Activated CD8-positive, alpha-beta memory T cell treated with anti-CD3 and anti-CD28 coated beads for 1 hour (primary cell): ENCODE measurements at places on chromosomes 5 and 9.

DNA sequence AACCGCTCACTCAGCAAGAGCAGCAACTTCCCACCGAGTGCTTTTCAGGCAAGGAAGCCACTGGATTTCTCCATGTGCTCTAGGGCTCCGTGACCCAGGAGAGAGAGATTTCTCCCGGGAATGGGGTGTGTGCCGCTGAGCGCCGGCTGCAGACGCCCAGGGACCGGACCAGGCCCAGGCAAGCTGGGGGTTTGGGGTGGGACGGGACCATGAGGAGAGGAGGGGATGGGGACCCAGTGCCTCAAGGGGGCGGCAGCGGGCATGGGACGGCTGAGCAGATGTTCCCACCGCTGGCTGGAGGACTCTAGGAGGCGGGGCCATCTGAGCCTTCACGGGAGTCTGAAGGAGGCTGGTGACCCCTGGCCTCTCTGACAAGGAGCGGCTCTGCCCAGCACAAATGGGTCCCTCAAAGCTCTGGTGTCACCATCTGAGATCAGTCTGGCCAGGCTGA is 8.5 kb downstream of the LCN9 start:
- DNase-seq: no peak

DNA sequence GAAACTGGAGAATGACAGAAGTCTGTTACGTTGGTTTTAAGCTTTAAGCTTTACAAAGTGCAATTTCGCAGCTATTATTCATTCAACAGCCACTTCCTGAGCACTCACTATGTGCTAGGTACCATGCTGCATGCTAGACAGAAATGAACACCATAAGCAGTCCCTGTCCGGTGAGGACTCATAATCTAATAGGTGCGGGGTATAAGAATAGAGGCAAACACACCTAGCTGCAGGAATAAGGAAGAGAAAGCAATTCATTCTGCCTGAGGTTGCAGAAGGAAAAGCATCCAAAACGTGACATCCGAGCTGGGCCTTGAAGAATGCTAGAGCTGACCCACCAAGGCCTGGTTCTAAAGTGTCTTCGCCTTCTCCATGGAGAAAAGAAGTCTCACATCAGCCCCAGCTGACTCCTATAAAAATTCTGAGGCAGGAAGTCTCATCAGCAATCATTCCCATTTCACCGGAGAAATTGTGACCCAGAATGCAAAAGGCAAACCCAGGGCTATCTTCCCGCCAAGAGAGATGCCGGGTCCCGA is 542 bp downstream of the FKBP15 start:
- DNase-seq: no peak

DNA sequence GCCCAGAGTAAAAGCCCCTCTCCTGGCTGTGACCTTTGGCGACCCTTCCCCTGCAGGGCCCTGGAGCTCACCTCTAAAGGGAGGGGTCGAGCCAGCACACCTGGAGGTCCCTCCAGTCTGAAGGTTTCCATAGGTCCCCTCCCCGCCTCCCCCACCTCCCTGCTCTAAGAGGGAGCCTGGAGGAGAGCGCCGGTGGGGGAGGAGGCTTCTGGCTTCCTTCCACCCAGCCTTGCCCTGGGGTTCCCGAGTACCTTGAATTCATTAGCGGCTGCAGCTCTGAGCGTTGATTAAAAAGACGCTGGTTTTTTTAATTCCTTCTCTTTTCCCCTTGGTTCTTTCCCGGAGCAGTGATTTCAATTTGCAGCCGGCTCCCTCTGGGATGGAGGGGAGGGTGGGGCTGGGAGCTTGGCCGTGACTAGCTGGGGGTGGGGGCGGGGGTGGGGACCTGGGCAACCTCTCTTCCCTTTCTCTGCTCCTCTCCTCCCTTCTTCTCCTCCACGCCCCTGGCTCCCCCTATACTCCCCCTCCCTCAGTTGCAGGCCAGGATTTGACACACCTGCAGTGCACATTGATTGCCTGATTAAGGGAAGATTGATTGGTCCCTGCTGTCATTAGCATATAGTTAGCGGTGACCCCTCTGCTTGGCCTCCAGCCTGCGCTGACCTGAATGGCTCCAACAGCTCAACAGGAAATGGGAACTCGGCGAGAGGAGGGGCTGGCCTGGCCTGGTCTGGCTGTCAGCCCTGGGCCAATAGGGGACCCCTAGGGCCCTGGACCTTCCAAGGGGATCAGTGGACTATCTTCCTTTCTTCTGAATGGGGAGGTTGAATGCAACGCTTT is 67.5 kb upstream of the RAPGEF1 start:
- no peak for DNase-seq

DNA sequence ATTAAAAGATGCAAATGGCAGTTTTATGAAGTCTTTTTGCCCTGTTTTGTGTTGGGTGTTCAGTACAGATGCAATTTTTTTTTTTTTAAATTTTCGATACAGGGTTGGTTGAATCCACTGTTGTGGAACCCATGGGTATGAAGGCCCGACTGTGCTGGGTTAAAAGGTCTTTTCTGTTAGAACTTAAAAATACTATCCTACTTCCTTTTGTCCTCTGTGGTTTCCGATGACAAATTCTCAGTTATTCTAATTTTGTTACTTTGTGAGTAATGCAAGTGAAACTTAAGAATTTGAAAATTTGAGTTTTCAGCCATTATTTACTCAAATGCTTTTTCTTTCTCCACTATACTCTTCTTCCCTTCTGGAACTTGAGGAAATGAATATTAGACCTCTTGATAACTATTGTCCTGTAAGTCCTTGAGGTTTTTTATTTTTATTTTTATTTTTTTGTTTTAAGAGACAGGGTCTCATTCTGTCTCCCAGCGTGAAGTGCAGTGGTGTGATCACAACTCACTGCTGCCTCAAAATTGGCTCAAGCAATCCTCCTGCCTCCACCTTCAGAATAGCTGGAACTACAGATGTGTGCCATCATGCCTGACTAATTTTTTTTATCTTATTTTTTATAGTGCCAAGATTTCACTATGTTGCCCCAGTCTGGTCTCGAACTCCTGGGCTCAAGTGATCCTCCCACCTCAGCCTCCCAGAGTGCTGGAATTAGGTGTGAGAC is 67.5 kb downstream of the ZCCHC7 start:
- no peak for DNase-seq

DNA sequence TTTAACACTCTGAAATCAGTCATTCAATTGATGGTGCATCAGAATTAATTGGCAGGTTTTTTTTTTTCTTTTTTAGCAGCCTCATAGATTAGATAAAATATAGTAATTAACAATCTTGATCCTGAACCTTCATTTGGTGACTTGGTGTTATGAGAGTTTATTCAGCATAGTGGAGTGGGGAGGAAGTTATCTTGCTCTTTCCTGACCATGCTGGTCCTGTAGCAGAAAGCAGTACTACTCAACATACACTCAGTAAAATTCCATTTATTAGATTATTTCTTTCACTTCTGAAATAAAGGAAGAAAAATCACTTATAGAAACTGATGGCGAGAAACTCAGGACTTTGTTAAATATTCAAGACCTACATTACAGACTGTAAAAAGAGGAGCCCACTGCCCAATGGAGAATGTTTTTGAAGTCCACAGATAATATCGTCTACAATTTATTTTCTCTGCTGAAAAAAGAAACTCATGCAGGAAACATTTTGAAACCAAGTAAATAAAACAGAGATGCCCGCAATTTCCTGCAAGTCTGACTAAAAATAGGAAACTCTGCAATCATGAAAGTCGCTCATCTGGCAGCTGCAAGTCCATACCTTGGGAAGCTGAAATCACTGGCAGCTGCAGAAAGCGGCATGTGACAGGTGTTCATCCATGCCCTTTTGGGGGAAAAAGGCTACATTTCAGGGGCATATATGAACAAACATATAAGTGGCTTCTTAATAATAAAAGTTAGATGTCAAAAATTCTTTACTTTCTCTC is 233.2 kb upstream of the RFX3 start:
- DNase-seq: no peak

- no peak for DNase-seq
These were observed 526.0 kb upstream of the TRPC7 start for GRCh38 chr5:136891175-136891972.

- no peak for DNase-seq
These were observed 13.5 kb upstream of the DRD1 start for GRCh38 chr5:175457466-175457865.

- no peak for DNase-seq
These were observed 404.7 kb downstream of the TLE4 start for GRCh38 chr9:79976257-79977073.

DNA sequence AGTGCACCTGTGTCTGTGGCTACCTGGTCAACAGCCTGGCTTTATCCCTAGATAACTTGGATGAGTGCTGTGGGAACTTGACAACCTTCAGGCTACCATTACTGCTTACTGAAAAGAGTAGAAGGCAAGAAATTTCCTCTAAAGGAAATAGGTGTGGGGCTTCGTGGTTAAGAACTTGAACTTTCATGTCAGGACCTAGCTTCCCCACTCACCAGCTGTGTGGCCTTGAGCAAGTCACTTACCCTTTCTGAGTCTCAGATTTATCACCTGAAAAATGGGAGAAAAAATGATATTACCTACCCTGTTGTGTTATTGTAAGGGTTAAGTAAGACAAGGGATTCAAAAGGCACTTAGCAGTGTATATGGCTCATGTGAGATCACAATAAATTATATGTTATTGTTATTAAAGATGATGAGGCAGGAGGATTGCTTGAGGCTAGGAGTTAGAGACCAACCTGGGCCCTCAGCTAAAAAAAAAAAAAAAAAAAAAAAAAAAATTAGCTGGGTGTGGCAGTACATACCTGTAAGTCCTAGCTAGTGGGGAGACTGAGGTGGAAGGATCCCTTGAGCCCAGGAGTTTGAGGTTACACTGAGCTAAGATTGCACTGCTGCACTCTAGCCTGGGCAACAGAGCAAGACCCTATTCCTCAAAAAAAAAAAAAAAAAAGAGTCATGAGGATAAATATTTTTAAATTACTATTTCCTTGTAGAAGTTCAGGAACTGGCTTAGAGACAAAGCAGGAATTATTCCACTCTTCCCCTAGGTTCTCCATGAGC is 97.0 kb upstream of the SPRY4 start:
- DNase-seq: no peak

- DNase-seq: no peak
These were observed 41.9 kb upstream of the ACTBL2 start for GRCh38 chr5:57524348-57525060.

DNA sequence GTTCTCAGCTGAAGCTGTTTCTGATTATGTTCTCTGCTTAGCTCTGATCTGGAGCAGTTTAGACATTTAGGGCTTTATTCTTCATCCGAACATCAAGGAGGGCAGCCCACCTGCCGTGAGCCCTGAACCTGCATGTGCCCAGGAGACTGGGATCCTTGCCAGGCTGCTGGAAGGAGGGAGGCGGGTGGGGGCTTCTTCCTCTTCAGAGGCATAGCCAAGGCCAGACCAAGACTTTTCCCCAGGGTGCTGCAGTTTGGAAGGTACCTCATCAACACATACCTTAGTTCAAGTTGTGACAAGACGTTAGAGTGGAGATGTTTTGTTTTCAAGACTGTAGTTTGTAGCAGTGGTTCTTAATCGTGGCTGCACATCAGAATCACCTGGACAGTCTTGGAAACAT is 64.9 kb downstream of the RALGPS1 start:
- no peak for DNase-seq

DNA sequence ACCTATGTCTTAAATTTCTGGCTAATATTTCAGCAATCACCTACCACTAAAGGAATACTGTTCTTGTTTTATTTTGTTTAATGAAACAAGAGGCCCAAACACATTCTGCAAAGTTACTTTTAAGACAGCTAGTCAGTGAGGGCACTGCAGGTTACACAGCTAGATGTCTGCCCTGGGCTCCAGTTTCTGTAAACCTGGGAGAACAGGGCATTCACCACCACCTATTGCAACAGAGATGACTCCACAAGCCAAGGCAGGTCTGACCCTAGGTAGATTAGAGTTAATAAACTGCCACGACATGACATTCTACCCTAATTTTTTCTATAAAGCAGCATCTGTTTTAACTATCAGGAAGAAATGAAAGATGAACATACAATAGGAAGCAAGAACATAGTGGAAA is 90.8 kb downstream of the SLF1 start:
- DNase-seq: no peak

DNA sequence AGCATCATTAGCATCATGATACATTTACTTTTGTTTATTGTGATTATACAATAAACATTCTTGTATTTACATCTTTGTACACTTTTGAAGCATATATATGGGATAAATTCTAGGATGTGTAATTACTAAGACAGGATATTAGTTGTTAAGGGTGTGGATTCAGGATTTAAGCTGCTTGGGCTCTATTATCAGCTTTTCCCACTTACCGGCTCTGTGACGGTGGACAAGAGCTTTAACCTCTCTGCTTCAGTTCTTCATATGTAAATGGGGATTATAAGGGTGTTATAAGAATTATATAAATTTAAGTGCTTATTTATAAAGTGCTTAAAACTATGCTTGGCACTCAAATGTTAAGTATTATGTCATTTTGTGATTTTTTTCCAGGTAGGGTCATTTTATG is 131.1 kb downstream of the FER start:
- no peak for DNase-seq

- no peak for DNase-seq
These were observed 357.0 kb downstream of the GADD45G start for GRCh38 chr9:89961616-89962341.

DNA sequence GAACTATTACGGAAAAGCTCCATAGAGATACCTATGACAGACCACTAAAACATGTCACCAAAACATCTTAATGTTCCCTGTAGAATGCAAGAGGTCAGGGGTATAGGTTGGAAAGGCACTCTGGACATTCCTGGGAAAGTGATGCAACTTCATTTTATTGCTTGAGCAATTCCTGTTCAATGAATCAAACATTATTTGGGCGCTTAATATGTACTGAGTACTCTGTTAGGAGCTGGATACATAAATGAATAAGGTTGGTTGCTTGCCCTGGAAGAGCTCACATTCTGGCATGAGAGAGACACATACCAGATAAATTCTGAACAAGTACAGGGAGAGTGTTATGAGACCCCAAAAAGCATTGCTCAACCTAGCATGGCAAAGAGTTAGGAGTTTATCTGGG is 408.9 kb upstream of the DMAC1 start:
- no peak for DNase-seq

DNA sequence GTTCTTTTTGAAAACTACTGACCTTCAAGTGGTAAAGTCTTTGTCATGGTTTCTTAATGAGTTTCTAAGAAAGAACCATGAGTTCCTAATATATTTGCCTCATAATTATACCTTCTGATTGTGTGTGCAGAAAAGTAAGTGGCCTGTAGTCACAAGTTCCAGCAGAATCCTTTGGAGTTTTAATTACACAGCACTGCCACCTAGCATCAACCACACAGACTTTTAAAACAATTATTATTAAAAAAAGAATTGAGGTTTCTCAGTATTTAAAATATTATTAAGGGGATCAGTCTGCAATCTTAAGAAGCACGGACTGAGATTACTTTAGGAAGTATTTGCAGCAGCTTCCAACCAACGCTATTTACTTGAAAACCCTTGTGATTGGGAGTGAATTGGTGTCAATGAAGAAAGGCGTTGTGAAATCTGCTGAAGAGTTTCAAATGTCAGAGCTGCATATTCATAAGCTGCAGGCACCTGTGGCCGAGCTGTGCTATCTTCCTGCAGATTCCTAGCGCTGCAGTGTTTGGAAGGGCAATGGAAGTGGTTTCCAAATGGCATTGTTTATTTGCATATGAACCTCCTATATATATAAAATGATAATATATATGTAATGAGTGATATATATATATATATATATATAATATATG is 1074.2 kb upstream of the WWC1 start:
- no peak for DNase-seq
